ENCODE measurements at places on chromosomes 1 and 21.
A peak's percentile ranks its signal among the peaks of the same experiment; 100 is the strongest.

DNA sequence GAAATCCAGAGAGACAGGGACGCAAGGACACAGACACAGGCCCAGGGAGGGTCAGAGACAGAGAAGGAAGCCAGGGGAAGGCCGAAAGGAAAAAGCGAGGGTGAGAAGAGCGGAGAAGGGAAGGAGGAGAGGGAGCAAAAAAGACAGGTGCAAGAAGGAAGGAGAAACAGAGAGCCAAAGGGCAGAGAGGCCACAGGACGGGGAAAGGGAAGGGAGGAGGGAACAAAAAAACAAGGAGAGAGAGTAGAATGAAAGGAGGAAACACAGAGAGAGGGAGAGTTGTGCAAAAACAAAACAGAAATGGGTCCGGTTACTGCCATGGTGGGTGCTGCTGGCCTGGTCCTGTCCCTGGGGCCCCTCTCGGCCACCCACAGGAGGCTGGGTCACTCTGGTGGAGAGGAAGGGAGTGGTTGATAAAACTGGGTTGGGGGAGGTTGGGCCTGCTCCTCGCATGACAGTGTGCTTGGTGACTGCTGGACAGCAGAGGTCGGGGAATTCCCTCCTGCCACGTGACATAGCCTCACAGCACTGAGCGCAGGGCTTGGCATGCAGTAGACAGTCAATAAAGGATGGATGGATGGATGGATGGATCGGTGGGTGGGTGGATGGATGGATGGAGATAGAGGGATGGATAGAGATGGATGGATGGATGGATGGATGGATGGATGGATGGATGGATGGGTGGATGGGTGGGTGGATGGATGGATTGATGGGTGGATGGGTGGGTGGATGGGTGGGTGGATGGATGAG, 64.8 kb downstream of the RAP1GAP start:
- no peak for DNase-seq

GRCh38 chr1:183915625-183916510, 110.9 kb downstream of the RGL1 start:
- peak; percentile 92 for DNase-seq

GRCh38 chr1:77673030-77673429, 9.4 kb downstream of the ZZZ3 start:
- no peak for DNase-seq

GRCh38 chr1:207850621-207851407, 60.1 kb downstream of the CD34 start:
- DNase-seq = no peak

- DNase-seq = no peak
Measured at GRCh38 chr1:63403386-63403785, 36.0 kb downstream of the ALG6 start.

- no peak for DNase-seq
Measured at GRCh38 chr1:43267818-43268425, 1.9 kb upstream of the TMEM125 start.

DNA sequence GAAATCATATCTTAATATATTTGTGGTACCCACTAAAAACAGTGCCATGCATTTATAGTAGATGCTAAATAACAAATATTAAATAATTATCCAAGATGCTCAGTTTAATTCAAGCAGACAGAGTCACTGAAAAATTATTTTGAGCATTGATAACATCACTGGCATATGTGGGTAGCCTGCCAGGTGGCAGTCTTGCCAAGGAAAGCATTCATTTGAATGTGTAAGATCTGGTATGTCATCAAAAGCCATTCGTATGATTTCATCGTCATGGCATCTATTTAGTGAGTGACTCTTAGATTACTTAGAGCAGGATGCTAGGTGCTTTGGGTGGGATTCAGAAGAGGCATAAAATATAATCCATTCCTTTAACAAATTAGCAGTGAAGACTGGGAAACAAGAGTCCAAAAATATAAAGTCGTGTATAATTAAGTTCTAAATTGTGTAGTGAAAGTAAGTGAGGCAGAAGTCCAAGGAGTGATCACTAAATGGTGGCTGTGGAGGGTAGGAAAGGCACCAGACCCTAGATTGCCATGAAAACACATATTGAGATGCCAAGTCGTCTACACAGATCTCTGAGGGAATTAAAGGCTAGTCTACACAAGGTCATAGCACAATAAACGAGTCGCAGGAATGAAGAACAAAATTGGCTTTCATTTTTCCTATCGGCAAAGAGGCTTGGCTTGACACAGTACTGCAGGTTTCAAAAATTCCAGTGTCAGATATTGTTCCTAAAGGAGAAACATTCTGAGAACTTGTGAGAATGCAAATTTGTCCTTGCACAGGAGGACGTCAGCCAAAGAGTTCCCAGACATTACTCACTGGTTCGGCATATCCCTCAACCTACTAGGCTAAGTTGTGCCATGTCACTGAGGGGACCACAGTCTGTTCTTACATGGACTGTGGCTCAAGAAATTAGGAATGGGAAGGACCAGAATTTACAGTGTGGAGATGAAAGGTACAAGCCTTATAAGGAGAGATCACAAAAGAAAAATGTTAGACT, 130.8 kb downstream of the LYPLAL1 start:
- no peak for DNase-seq

DNA sequence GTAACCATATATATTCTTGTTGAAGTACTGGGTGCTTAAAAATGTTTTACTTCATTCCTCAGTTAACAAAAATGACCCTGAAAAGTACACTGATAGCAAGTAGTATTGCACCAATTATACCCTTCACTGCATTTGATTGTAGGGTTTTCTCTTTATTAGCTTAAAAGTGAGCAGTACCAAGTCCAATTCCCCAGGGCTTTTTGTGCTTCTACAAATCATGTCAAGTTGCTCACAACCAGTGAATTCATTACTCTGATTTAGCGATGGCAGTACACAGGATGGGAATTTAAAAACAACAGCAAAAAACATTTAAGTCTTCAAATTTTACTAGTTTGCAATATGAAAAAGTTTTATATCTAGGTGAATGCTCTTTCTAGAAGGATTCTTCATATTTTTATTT, 436.4 kb downstream of the PTBP2 start:
- DNase-seq = no peak

- DNase-seq = no peak
Measured at GRCh38 chr1:114215436-114215835, 61.8 kb upstream of the SYT6 start.

DNA sequence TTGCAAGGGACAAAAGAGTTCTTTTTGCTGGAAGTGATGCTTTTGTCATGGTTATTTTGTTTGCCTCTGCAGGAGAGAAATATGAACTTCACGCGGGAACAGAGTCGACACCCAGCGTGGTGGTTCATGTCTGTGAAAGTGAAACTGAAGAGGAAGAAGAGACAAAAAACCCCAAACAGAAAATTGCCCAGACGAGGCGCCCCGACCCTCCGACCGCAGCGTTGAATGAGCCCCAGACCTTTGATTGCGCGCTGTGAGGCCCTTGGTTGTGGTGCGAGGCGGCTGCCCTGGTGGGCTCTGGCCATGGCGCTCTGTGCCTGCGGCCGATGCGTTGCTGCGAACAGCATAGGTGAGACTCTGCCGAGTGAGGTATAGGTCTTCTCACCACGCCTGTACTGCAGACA, 20.9 kb upstream of the NCMAP start:
- no peak for DNase-seq

GRCh38 chr1:208747979-208748378, 503.8 kb upstream of the PLXNA2 start:
- no peak for DNase-seq

DNA sequence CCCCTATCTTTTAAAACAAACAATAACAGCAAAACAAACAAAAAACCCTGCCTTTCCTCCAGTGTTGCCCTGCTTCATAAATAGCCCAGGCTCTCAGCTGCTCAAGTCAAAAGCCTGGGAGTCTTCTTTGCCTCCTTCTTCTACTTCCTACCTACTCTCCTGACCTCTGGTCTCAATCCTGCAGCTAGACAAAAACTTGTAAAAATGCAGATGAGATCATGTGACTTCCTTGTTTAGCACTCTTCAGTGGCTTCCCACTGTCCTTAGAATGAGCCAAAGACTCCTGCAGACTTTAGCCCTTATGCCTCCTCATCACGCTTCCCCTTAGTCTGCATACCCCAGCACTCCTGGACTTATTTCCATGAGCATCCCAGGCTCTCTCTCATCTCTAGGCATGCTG, 55.0 kb upstream of the ZNF644 start:
- no peak for DNase-seq

GRCh38 chr1:8746554-8746953, 70.9 kb downstream of the RERE start:
- no peak for DNase-seq

DNA sequence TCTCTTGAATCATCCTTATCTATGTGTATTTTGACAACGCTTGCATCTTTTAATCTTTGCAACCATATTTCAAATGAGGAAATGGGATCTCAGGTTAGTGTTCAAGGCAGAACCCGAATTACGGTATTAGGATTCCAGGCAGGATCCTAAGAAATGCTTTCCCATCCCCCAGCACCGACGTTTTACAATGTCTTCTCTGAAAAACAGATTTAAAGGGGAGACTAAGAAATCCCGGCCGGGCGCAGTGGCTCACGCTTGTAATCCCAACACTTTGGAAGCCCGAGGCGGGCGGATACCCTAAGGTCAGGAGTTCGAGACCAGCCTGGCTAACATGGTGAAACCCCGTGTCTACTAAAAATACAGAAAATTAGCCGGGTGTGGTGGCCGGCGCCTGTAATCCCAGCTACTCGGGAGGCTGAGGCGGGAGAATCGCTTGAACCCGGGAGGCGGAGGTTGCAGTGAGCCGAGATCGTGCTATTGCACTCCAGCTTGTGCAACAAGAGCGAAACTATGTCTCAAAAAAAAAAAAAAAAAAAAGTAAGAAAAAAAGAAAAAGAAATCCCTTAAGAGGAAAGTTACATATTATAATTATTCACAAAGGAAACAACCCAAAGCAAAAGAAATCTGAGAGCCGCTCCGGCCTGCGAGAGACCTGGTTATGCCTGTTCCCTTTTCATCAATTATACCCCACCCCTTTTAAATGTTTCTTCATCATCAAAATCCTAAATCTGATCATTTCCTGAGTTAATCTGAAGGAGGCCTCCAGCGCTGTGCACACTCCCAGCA, 801 bp upstream of the GORAB start:
- no peak for DNase-seq

GRCh38 chr1:161720422-161720821, 922 bp upstream of the FCRLB start:
- DNase-seq = no peak

DNA sequence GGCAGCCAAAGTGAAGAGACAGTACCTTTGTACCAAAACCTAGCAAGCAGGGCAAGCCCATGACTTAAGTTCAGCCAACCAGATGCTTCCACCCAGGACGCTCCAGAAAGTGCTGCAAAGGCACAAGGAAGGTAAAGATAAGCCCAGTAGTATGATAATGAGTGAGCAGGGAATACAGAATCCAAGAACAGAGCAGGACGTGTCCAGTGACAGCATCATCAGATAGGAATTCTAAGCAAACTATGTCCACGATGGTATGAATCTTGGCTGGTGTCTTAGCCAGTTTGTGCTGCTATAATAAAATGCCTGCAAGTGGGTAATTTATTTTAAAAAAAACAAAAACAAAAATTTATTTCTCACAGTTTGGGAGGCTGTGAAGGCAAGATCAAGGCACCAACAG, 13.6 kb downstream of the GJA4 start:
- peak; percentile 14 for DNase-seq

DNA sequence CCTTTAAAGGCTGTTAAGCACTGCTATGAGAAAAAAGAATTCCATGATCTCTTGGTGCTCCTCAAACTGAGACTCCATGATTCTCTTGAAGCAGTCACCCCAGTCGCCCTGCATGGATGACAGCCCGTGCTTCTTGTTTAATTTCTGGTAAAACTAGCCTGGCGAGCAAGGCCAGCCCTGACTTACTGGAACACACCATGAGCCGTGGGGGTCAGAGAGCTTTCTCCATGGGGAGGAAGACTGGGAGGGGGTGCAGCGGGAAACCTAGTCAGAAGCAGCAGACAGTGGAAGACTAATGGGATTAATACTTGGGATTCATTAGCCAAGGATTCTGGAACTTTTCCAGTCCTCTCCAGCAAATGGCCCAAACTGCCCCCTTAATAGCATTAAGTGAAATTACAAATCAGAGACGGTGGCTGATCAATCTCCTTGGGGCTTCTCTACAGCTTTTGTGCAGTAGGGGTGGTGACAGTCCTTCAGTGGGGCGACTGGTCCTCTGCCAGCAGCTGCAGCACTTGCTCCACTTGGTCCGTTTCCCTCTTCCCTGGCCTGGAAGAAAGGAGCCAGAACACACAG, 57.2 kb upstream of the LRRN2 start:
- DNase-seq = no peak

GRCh38 chr21:41966041-41966833, 12.4 kb upstream of the C2CD2 start:
- DNase-seq = no peak

DNA sequence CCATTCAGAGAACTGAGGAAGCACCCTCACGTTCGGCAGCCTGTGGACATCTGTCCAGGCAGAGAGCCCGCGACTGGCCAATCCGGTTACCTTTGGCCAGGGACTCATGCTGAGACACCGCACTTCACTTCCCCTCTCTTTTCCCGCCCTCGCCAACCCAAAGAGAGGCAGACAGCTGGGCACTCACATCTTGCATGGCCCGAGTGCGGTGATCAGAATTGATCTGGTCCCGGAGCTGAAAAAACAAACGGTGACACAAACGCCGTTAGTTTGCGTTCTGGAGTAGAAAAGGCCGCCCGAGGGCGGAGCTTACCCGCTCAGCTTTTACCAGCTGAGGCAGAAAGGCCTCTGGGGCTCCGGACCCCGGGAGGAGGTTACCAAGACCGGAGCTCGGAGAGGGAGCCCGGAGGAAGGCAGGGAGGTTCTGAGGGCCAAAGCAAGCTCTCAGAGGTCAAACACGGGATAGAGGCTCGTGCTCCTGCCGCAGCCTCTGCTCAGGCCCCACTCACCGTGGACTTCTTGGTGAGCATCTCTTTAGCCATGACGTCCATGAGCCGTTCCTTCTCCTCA, 376 bp downstream of the SF3A3 start:
- no peak for DNase-seq

GRCh38 chr1:9589144-9589718, 520 bp downstream of the TMEM201 start:
- DNase-seq = no peak

- DNase-seq = no peak
Measured at GRCh38 chr1:160070243-160071163, 543 bp upstream of the KCNJ10 start.

DNA sequence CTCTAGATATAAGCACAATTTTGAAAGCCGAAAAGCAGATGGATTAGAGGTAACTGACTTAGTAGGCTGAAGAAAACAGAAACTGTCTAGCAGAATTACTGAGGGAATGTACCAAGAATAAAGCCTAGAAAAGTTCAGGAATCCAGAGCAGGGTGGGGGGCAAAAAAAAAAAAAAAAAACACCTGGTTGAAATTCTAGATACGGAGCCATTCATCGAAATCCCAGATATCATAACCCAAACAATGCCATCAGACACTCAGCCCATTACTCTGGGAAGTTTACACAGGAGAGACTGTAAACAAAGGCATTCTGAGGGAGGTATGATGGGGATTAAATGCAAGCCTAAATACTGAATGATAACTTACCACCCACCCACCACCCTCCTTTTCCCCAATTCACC, 45.6 kb downstream of the ENAH start:
- DNase-seq = no peak

GRCh38 chr1:19427087-19427781, 58.1 kb downstream of the CAPZB start:
- no peak for DNase-seq

GRCh38 chr1:94773296-94773809, 46.8 kb upstream of the SLC44A3 start:
- no peak for DNase-seq
